ENCODE measurements at places on chromosomes 7 and 10.
A peak's percentile ranks its signal among the peaks of the same experiment; 100 is the strongest.

DNA sequence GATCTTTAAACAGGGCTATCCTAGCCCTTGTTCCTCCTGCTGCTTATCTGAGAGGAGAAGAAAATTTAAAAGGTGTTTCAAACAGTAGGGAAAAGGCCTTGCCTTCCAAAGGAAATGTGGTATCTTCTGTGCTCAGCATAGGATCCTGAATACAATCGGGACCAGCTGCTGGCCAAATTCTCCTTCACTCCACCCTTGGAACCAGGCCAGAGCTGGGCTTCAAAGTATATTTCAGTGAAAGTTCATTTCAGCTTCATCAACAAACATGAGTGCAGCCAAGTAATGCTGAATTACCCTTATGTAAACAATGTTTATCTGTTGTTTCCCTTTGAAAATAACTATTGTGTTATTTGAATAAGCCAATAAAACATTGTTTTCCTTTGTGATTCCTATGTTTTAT is 146.5 kb upstream of the MEOX2 start:
- no peak for DNase-seq

GRCh38 chr10:104416-104815 is 30.8 kb upstream of the ZMYND11 start:
- DNase-seq, result no peak

DNA sequence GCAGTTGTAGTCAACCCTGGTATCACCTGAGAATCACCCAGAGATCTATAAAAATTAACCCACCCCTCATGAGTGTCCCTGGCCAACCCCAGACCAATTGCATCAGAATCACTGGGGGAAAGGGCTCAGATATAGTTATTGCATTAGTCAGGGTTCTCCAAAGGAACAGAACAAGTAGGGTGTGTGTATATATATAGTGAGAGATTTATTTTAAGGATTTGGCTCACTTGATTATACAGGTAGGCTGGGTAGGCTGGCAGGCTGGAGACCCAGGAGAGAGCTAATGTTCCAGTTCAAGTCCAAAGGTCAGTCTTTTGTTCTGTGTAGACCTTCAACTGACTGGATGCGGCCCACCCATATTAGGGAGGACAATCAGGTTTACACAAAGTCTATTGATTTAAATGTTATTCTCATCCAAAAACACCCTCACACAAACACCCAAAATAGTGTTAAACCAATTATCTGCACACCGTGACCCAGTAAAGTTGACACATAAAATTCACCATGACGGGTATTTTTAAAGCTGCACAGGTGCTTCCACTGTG is 372.9 kb upstream of the NFE2L3 start:
- DNase-seq, result no peak

DNA sequence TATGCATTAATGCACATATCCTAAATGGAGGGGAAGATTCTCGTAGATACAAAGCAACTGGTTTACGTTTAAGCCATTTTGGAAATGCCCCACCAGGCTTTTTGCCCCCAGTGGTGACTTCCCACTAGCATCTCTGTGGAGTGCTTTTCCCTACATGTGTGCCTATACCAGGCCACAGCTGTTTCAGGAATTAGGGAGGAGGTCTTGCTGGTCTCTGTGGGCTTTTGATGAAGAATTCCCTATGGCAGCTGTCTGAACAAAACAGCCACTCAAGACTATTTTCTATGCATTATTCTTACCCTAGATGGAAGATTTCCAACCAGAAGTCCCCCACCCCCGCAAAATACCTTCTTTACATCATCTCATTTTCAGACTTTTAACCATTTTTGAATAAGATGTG is 52.0 kb upstream of the NMT2 start:
- no peak for DNase-seq

- DNase-seq, result no peak
Observed at GRCh38 chr7:12638851-12639456, 48.5 kb upstream of the ARL4A start.

- DNase-seq, result peak; percentile 66
Observed at GRCh38 chr10:97412891-97413304, 11.8 kb upstream of the RRP12 start.

DNA sequence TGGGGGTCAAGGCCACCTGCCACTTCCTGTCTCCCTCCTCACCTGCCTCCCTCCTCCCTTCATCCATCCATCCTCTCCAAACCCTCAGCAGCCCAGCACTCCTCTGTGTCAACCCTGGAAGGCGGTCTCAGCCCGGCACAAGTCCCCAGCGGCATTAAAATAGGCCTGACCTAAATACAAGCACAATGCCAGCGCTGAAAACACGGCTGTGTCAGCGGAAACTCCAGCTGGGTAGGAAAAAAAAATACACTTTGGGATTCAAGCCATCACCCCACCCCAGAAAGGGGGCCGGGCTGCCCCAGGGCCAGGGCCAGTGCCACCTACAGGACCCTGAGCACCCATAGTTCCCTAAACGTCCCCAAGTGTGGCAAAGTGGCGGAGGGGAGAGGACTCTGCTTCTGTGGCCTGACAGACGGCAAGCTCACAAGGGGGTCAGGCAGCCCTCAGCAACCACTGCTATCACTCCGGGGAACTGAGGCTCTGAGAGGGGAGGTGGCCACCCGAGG is 22.7 kb upstream of the GTF2IRD1 start:
- DNase-seq, result no peak

- no peak for DNase-seq
Observed at GRCh38 chr10:19701427-19702052, 114.7 kb upstream of the PLXDC2 start.

DNA sequence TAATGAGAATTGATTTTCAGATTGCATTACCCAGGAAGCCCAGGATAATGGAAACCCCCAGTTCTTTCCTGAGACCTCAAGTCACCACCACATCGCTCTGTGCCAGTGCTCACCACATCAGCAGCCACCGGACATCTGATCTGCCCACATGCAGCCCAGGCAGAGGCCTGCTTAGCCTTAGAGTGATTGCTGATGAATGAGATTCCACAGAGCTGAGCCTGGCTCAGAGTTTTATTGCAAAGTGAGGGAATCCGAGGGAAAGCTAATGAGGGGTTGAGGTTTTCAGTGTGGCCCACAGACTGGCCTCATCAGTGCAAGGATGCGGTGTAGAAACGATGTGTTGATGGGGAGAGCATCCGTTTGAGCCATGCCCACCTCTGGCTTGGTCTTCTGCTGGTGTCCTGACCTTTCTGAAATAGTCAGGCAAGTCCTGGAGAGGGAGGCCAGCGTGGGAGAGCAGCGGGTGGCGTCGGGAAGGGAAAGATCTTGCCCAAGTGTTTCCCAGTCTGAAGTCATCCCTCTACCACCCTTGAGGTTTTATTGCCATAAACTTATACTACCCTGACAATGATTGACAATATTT is 120.3 kb downstream of the ITIH5 start:
- DNase-seq, result no peak

DNA sequence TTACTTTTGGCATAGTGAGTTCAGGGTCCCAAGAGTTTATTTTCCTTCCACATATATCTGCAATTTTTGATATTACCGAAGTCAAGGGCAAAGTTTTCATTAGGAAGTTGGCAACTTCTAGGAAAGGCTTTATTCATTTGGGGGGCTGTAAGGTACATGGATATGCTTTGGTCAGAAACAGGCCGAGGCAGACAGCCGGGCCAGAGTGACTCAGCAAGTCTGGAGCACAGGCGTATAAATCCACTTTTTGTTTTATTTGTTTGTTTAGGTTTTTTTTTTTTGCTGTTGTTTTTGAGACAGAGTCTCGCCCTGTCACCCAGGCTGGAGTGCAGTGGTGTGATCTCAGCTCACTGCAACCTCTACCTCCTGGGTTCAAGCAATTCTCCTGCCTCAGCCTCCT is 3.7 kb downstream of the ZNF680 start:
- DNase-seq, result no peak

GRCh38 chr7:83541187-83541960 is 107.6 kb downstream of the SEMA3E start:
- DNase-seq, result no peak

GRCh38 chr10:110502072-110502845 is 4.6 kb downstream of the DUSP5 start:
- DNase-seq, result no peak

GRCh38 chr10:87658858-87659555 is 671 bp upstream of the PAPSS2 start:
- DNase-seq, result no peak

- DNase-seq, result no peak
Observed at GRCh38 chr10:69242852-69243212, 22.7 kb downstream of the HKDC1 start.

GRCh38 chr10:73043319-73043718 is 53.3 kb downstream of the P4HA1 start:
- DNase-seq, result no peak

DNA sequence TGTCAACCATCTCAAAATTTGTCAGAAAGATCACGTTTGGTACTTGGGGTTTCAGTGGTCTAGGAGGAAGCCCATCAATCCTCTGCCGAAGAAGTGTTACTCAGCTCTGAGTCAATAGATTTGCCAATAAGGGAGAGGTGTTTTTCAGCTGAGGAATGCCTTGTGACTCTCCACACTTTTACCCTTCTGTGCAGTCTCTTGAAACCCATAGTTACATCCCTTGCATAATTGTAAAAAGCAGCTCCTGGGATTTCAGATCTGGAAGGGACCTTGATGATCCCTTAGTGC is 47.5 kb downstream of the INSYN2A start:
- DNase-seq, result no peak

GRCh38 chr7:45031829-45032228 is 31.8 kb downstream of the CCM2 start:
- no peak for DNase-seq

GRCh38 chr10:33732161-33732680 is 397.8 kb upstream of the NRP1 start:
- DNase-seq, result no peak

DNA sequence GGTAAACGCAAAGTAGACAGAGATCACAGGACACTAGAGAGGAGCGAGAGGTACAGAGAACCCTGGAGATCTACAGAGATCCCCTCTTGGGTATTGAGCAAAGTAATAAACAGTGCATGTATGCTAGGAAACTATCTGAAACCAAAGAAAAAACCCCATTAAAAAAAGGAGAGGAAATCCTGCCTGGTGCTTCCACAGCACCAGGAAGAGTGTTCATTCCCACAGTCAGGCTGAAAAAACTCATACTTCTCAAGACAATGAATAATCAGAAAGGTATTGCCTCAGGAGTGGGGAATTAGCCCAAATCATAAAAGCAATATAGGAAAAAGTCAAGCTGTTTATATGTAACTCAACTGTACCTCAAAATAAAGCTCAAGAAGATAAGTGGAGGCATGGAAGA is 59.1 kb downstream of the ANKRD26 start:
- DNase-seq, result no peak

GRCh38 chr10:95308389-95309302 is 17.8 kb upstream of the PDLIM1 start:
- no peak for DNase-seq

DNA sequence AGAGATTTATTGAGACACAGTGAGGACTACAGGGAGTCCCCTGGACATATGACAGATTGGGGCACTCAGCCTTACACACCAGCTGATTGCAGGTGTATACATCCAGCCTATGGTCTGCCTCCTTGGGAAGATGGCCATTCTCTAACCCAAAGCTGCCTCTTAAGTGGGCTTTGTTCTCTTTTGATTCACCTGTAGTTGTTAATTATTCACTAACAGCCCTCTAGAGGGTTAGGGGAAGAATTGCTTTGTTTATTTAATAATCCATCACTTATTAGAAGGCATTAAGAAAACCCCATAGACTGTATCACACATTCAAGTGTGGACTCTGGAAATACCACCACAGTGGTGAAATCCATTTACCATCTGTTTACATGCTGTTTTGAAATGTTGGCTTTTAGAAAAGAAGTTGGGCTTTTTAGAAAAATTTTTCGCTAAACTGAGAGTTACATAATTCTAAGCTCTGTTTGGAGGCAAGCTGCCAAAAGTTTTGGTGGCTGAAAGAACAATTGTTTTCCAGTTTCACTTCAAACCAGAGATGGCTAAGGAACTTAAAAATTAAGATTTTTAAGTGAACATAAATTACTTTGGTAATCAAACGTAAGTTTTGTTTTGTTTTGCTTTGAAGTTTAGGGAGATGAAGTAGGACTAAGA is 379.1 kb downstream of the ADRA2A start:
- DNase-seq, result no peak
